ENCODE measurements at places on chromosomes 12 and 14.

- DNase-seq = peak; percentile 84
These were observed 693 bp downstream of the MAP3K9 start for GRCh38 chr14:70808416-70809224.

GRCh38 chr12:131990980-131991305, 41.2 kb downstream of the EP400 start:
- no peak for DNase-seq

GRCh38 chr14:102486513-102487203, 22.9 kb downstream of the ANKRD9 start:
- no peak for DNase-seq

DNA sequence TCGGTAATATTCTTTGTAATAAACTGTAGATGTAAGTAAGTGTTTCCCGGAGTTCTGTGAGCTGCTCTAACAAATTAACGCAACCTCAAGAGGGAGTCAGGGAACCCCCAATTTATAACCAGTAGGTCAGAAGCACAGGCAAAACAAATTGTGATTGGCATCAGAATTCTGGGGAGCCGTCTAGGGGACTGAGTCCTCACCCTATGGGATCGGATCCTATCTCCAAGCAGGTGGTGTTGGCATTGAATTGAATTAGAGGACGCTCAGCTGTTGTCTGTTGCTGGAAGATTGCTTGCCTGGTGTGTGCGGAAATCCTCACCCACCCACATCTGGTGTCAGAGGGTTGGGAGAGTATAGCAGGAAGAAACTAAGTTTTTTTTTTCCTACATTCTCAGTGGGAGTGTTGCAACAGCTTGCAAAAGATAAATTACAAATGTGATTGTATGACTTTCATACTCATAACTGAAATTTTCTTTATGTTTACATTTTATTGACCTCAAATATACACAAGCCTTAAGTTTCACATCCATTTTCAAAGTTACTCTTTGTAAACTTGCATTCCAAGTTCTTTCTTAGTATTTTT, 5.5 kb downstream of the TMEM52B start:
- no peak for DNase-seq

GRCh38 chr12:2624543-2625288, 170.1 kb upstream of the FKBP4 start:
- peak; percentile 95 for DNase-seq

- peak; percentile 95 for DNase-seq
These were observed 60.7 kb downstream of the SLC6A12 start for GRCh38 chr12:153080-153746.

GRCh38 chr14:71264260-71264659, 357.0 kb downstream of the PCNX1 start:
- DNase-seq = no peak

DNA sequence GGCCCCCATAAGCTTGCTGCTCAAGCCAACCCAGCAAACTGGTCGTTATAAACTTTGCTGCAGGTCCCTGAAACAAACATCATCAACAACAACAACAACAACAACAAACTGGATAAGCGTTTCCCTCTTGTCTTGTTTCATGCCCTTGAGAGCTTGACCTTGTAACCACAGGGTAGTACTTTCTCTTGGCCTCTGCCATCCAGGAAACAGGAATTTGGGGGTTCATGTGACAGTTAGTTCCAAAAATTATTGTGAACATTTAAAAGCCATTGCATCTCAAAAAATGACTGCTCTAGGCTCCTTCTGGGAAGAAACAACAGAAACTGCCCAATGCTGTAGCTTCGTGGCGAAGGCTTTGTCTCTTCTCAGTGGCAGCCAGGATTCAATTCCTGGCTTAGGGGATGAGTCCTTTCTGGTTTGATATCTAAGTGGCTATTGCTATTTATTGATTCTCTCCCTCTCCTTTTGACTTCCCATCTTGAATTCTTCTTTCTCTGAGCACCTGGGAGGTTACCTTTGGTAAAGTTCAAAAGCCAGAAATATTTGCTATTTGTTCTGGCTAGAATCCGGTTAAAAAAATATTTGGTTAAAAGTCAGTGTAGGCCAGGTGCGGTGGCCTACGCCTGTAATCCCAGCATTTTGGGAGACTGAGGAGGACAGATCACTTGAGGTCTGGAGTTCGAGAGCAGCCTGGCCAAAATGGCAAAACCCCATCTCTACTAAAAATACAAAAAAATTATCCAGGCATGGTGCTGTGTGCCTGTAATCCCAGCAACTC, 52.0 kb upstream of the CPM start:
- no peak for DNase-seq

DNA sequence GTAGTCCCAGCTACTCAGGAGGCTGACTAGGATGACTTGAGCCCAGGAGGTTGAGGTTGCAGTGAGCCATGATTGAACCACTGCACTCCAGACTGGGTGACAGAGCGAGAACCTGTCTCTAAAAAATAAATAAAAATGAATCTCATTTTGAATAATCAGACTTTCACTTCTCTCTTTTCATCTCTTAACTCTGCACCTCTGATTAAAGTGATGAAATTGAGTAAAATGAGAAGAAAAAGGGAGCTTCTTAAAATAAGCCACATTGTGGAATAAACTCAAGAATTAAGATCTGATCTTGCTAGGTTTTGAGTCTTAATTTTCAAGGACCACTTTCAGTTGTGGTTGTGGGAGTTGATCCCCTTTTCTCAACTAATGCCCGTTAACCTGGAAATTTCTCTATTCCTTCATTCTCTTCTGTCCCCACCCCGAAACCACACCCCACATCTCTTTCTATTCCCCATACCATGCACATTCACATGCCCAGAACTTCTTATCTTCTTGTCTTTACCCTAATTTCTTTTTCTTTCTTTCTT, 70.9 kb upstream of the ETV6 start:
- no peak for DNase-seq

GRCh38 chr12:87930033-87930432, 99.2 kb downstream of the C12orf50 start:
- no peak for DNase-seq

GRCh38 chr12:74906224-74906623, 303.4 kb downstream of the KCNC2 start:
- DNase-seq = peak; percentile 53

- no peak for DNase-seq
These were observed 66.7 kb downstream of the CCDC88C start for GRCh38 chr14:91350813-91351511.

GRCh38 chr12:57027805-57028153, 11.4 kb upstream of the TAC3 start:
- DNase-seq = no peak

- no peak for DNase-seq
These were observed 45.7 kb downstream of the EIF2S3B start for GRCh38 chr12:10551375-10551774.

- DNase-seq = no peak
These were observed 687.7 kb upstream of the TBX3 start for GRCh38 chr12:115371711-115372110.

DNA sequence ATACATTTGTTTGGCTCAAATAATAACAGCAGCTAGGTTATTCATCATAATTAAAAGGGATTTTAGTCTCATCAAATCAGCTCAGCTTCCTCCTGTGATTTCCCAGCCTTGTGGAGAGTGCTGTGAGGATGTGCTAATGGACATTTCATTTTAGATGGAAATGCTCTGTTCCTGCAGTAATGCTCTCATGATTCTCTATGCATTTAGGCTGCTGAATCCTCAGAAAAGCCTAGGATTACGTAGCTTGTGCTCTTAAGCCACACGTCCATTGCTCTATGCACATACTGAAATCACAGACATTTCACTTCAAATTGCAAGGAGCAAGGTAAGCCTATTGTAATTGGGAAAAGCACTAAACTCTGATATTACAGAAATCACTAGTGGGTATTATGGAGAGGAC, 226.6 kb upstream of the TMEM260 start:
- DNase-seq = no peak

DNA sequence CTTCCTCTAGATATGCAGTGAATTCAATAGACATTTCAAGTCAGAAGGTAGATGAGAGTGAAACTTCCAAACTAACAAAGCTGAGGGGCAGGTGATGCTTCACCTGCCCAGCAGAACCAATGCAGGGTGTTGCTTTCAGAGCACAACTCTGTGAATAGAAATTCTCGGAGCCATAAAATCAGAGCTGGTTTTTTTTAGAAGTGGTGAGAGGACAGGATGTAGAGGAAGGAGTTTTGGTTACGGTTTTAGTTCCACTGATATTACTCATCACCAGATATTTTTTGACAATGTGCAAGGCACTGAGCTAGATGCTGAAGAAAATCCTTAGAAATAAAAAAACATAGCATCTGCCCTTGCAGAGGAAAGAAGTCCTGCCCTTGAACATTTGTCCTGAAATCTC, 62.2 kb downstream of the BMP4 start:
- DNase-seq = no peak

DNA sequence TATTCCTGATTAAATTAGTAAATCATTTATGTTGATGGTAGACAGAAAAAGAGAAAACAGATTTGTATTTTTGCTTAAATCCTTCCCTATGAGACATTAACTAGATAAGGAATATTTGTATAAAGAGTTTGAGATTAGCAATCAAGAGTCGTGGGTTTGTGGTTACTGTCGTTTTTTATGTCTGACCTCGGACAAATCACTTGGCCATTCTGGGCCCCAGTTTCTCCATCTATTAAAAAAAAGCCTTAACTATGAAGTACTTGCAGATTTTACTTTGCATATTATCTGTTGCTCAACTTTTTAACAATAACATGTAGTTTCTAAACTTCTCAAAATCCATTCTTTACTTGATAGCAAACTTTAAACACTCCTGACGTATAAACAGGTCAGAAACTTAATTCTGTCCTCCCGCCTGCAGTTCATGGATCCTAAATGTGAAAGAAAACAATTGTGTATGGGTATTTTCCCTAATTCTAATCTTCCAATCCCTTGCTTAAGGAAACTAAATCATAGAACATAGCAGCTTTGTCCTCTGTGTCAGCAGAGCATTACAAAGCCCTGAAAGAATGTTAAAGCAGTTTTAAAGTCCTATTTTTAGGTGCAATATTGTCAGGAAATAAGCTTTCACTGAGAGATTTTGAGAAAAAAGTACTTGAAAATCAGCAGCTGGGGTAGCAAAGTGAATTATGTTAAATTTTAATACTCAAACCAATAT, 118.2 kb downstream of the GPR135 start:
- no peak for DNase-seq

- peak; percentile 49 for DNase-seq
These were observed 34.6 kb upstream of the BEGAIN start for GRCh38 chr14:100621806-100622205.

- no peak for DNase-seq
These were observed 236.1 kb downstream of the C12orf50 start for GRCh38 chr12:87793131-87793530.

GRCh38 chr12:104463368-104463767, 6.6 kb downstream of the CHST11 start:
- no peak for DNase-seq

DNA sequence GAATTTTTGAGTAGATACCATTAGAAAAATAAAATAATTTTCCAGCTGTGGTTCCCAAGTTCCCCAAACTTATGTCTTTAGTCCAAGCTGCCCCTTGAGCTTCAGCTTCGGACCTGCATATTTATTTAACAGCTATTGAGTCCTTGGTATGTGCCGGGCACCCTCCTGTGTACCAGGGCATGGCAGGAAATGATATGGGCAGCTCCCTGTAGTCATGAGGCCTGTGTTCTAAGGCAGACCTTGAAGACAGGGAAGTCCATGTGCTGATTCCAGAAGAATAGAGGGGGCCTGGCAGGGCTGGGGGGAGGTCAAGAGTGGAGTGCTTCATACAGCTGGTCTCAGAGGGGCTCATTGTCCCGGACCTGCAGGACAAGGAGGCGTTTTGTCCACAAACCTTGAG, 29.2 kb downstream of the TRAF3 start:
- no peak for DNase-seq

DNA sequence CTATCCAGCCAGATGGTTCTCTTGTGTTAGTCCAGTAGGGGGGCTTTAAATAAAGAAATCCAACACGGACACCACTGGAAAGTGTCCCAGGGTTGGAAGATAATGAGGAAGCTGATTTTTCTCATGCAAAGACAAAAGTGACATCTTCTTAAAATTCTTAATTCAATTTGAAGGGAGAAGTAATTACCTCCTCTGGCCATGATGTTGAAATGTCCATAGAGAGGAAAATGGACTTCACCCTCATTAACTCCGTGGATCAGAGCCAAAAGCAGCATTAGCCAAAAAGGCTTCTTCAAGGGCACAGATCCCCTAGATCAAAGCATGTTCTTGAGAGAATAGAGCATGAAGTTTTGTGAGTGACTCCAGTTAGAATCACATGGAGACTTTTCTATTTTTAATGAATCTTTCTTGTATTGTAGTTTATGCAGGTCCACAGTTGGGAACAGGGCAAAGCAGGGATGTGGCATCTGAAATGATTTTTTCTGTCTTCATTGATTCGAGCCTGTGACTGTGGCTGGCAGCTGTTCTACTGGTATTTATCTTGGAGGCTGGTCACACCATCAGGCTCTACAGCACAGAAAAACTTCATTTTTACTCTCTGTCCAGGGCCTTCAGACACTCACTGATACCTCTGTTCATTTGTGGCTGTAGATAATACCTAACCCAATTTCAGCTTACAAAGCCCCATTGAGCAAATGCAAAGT, 1002.5 kb downstream of the AACS start:
- no peak for DNase-seq

- peak; percentile 49 for DNase-seq
These were observed 53.6 kb upstream of the RIN3 start for GRCh38 chr14:92459950-92460421.

- DNase-seq = no peak
These were observed 11.9 kb downstream of the DLST start for GRCh38 chr14:74893614-74894091.

GRCh38 chr12:46506198-46506597, 133.6 kb upstream of the SLC38A2 start:
- no peak for DNase-seq

- DNase-seq = no peak
These were observed 53.0 kb downstream of the TRIM9 start for GRCh38 chr14:51041883-51042282.

DNA sequence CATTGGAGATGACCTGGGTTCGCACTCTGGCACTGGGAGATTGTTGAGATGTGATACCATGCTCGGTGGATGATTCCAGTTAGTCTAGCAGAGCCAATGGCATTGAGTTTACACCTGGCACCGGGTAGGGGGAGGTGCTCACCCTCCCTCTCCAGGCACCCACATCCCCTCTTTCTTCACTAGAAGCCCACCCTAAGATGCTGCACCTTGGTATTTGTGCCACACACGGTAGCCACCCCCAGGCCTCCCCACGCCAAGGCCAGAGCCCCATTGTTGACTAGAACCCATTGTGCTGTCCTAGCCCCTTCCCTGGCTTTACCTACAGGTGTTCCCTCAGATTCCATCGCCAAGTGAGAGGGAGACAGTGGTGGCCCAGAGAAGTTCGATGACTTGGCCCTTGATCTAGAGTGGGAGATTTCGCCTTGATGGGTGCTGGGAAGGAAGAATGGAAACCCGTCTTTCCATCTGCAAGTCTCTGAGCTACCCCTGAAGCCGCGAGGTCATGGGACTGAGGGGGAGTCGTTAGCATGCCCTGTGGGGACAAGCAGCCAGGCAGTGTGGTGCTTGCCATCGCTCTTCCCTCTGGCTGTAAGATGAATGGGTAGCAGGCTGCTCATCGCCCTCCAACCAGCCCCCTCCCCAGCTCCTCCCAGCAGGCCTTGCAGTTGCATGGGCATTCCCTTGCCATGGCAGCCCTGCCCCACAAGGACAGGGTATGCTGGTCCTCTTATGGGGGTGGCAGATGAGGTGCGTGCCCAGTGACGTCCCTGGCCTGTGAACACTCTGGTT, 8.7 kb downstream of the CCND2 start:
- DNase-seq = peak; percentile 44

- DNase-seq = peak; percentile 13
These were observed 37.5 kb downstream of the FBXW8 start for GRCh38 chr12:116948298-116948697.

All from islet precursor cell (in vitro differentiated cells).